ENCODE measurements at places on chromosomes 7 and 10.

DNA sequence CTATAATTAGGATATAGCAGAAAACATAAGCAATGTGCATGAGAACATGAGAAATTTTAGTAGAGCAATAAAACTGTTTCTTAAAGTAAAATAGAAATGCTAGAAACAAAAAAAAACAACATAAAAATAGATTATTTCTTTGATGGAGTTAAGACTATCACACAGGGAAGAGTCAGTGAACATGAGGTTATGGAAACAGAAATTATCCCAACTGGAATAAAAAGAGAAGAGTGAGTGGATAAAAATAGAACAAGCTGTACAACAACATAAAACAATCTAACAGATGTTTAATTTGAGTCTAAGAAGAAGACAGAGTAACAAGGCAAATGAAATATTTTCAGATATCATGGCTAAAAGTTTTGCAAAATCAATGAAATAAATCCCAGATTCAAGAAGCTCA is 7.5 kb upstream of the OR6B1 start:
- no peak for DNase-seq

GRCh38 chr7:19575909-19576557 is 132.8 kb downstream of the POLR1F start:
- no peak for DNase-seq

GRCh38 chr10:104250371-104250770 is 4.3 kb upstream of the GSTO1 start:
- no peak for DNase-seq

DNA sequence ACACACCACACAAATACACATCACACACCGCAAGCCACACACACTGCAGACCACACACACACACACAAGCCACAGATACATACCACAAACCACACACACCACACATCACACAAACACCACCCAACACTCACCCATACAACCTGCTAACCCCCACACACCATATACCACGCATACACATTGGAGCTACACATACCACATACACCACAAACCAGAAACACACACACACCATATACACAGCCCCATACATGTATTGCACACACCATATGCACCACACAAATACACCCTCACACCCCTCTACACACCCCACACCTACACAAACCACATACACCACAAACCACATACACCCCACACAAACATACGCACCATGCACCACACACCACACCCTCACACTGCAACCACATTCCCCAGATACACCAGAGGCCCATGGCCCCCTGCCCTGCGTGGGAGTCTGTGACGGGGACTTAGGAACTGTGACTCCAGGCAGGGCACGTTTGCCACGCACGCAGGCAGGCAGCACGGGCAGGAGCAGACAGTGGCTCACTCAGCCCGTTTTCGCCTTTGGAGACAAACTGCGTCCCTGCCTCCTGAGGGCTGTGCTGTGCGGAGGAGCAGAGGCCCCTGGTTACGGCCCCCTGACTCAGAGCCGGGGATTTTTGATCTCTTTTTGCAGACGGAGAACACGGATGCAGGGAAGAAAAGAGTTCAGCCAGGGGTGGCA is 52.6 kb downstream of the TMEM209 start:
- DNase-seq, result peak; percentile 9

- no peak for DNase-seq
Measured at GRCh38 chr7:70298780-70299471, 700.7 kb downstream of the AUTS2 start.

DNA sequence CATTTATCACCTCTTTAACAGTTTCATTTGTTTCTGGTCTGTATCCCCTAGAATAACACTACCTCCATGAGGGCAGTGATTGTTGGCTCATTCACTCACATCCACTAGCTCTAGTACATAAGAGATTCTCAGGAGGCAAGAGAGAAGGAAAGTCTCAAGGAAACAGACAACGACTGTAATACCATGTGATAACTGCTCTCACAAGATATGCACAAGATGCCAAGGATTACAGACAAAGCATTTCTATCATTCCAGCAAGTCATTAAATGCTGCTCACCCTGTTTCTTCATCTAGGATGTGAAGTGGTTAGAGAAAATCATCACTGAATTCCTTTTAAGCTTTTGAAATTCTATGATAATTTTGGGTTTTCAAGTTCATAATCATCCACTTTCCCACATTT is 115.3 kb downstream of the HIBADH start:
- DNase-seq, result no peak

DNA sequence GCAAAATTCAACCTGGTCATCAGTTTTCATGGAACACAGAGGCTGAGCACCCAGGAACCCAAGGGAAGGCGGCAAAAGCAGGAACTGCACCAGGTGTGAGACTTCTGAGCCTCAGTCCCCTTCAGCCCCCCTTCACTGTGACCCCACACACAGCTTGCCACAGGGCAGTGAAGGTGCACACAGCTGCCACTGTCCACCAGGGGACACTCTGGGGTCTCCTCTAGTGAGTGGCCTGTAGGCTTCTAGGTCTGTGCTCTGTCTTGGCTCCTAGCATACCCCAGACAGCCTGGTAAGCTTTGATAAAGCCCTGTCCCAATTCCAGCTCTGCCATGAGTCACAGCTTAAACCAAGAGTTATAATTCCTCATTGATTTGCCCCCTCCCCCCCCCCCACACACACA is 12.1 kb downstream of the KCNH2 start:
- DNase-seq, result no peak

DNA sequence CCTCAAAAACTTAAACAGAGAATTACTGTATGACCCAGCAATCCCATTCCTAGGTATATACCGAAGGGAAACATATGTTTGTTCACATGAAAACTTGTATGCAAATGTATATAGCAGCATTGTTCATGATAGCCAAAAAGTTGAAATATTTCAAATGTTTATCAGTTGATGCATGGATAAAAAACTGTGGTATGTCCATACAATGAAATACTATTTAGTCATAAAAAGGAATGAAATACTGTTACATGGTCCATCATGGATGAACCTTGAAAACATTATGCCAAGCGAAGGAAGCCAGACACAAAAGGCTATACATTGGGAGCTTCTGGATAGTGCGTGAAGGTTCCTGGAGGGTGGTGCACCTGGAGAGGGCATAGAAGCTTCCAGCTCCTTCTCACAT is 11.0 kb upstream of the TRA2A start:
- no peak for DNase-seq

- DNase-seq, result no peak
Measured at GRCh38 chr10:129914153-129914855, 49.8 kb downstream of the EBF3 start.

GRCh38 chr7:134818613-134819345 is 39.3 kb downstream of the CALD1 start:
- no peak for DNase-seq

DNA sequence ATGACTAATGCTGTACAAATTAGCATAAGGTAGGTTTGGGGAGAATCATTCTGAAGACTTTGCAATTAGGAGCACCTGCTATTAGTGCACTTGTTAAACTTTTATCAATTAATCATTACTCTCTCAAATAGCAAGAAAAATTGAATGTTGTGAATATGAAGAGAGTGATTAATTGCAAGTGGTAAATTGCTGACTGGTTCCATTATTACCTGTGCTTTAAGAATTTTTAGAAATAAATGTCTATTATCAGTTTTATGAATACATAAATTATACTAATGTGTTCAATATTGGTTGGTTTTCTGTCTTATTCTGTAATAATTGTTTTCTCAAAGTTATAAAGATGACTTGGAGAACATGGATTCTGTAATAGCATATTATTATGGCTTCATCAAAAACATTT is 47.3 kb upstream of the TMEM26 start:
- DNase-seq, result no peak

GRCh38 chr10:28036587-28036986 is 37.7 kb upstream of the ODAD2 start:
- DNase-seq, result no peak

- DNase-seq, result no peak
Measured at GRCh38 chr10:62573929-62574328, 199.8 kb downstream of the ZNF365 start.

- no peak for DNase-seq
Measured at GRCh38 chr10:22683140-22683389, 31.3 kb downstream of the PIP4K2A start.

DNA sequence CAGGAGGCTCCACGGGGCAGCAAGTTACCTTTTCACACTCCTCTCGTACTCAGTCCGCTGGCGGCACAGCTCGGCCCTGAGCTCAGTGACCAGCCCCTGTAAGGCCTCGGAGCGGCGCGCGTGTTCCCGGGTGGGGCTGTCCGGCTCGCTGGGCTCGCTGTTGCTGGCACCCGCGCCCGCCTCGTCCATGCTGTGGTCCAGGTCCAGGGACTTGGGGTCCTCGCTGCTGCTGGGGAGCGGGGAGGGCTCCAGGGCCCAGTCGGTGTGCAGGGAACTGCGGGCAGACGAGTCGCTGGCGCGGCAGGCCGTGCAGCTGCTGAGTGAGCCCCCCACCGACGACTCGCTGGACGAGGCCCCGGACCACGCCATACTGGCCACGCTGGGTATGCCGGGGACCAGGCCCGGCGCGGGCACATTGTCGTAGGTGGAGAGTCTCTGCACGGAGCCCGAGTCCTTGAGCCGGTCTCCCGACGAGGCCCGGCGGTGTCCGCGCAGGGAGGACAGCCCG is 143.8 kb downstream of the MAPK8 start:
- DNase-seq, result no peak

DNA sequence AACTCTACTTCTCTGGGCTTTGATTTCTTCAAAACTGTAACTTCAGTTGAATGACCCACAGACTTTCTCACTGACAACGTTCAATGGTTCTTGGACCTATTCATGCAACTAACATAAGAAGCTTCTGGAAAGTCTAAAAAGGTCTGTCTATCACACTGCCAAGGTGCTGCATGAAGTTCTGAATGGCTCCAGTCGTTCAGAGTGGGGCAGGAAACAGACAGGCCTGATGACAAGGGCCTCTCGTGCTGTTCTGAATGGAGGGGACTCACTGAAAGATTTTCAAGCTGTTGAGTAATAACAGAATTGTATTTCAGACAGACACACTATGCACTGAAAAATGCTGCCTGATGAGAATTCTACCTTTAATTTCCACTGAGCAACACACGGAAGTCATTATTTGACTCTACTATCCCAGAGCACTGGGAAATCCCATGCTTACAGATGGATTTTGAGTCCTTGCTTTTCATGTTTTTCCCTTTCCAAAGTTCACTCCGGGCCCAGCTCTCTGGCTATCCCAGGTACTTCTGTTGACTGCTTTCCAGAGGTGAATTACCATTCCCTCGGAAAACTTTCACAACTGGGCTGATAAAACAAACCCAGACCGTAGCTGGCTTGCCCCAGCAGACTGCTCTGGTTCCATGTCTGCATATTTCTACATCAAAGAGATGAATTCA is 204.9 kb upstream of the FRMD4A start:
- DNase-seq, result no peak

DNA sequence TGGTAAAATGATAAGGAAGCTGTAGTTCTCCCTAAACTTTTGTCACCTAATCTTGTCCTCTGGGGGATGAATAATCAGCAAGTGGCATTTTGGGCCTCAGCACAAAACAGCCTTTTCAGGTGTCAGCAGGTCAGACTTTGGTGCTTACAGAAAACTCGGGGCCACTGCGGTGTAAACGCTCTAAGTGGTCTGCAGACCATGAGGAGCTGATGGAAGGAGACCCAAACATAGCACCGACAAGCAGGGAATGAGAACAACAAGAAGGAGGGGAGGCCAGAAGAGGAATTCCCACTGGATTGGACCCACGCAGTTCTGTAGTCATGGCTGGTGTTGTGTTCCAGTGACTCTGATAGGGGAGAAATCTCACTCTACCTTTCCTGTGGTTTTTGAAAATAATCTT is 45.4 kb downstream of the RAMP3 start:
- DNase-seq, result no peak

DNA sequence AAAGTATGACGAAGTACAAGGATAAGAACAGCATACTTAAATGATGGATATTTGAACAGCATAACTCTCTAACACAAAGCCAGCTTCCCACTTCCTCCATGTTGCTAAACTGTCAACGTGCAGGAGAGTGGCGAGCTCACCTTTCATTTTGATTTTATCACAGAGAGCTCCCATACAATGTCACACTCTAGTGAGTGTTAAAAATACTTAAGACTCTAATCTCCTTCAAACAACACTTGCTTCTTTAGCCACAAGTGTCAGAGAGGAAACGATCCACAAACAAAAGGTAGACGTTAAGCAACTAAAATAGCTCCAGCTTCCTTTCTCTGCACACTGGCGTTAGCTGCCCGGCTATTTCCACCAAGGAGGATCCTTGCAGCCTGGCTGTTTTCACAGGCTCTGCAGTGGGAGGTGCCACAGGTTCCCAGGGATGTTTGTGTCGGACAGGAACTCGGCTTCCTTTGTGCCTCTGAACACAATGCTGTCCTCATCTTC is 194.6 kb downstream of the COBL start:
- DNase-seq, result no peak

DNA sequence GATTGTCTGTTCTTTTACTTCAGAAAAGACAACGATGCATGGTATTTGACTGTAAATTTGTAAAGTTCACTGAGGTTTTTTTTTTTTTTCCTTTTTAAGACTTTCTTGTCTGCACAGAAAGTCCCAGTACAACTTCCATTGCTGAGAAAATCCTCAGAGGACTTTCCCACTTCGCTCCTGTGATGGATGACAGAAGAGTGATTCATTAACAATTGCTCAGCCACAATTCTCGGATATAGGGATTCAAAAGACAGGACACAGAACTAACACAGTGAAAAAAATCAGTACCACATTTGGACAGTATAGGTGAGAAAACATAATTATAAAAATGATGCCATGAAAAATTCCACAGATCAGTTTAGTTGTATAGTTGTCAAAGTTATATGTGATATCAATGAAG is 48.0 kb downstream of the SEC23IP start:
- DNase-seq, result no peak

- DNase-seq, result no peak
Measured at GRCh38 chr10:88159127-88159829, 295.9 kb downstream of the PTEN start.

DNA sequence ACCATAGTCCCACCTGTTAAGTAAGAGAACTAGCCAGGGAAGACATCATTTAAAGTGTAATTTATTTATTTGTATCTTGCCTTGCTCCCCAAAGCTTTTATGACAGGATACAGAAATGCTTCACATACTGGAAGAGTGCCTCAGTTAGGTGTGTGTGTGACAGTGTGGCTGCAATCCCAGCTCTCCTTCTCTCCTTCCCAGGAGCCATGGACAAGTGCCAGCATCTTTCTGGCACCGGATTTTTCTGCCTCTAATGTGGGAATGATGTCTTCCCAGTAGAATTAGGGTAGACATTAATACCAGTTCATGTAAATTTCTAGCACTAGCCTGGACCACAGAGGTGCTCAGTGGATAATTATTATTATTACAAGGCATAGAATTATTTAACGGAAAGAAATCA is 30.3 kb upstream of the ATXN7L1 start:
- no peak for DNase-seq

DNA sequence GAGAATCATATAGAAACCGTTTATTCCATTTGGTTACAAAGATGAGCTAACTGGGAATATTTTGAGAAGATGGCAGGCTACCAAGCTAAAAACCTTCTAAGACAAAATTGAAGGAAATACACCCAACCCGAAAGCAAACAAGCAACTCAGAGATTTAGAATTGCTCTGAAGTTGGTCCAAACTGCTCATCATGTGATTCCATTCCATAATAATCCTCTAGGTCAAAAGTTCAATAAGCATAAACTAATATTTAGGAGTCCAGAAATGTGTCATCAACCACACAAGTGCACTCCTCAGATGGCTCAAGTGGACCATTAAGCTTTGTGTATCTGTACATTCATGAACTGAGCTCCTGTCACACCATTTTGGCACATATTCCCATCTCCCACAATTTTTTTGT is 28.7 kb downstream of the DGKI start:
- no peak for DNase-seq

- DNase-seq, result no peak
Measured at GRCh38 chr7:46604241-46604661, 683.2 kb upstream of the IGFBP3 start.
